ENCODE measurements at places on chromosomes 16 and 17. TPM values are rescaled to one million over a fixed set of nuclear protein-coding genes. Genes with fewer than 3 reads are reported as not detected.
A peak's percentile ranks its signal among the peaks of the same experiment; 100 is the strongest.

DNA sequence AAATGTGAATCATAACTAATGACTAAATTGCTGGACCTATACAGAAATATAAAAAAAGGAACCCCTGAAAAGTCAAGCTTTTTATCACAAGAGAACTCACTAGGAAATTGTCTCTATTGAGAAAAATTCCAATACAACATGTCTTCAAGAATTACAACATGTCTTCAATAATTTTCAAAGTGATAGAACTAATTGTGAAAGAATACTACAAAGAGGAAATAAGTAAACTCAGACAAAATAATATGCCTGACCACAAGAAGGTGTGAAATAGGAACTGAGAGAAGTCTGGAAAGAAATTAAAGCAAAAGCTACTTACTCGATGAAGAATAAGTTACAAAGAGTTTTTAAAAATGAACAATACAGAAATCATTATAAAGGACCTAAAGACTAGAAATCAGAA is 29.9 kb upstream of the OR1G1 start:
- DNase-seq: no peak

- DNase-seq: no peak
Observed at GRCh38 chr16:19757026-19757425, 39.0 kb downstream of the IQCK start.

- no peak for DNase-seq
Observed at GRCh38 chr16:12781777-12782176, 21.9 kb downstream of the CPPED1 start.

GRCh38 chr17:17613708-17614114 is 22.2 kb upstream of the PEMT start:
- peak; percentile 42 for DNase-seq

DNA sequence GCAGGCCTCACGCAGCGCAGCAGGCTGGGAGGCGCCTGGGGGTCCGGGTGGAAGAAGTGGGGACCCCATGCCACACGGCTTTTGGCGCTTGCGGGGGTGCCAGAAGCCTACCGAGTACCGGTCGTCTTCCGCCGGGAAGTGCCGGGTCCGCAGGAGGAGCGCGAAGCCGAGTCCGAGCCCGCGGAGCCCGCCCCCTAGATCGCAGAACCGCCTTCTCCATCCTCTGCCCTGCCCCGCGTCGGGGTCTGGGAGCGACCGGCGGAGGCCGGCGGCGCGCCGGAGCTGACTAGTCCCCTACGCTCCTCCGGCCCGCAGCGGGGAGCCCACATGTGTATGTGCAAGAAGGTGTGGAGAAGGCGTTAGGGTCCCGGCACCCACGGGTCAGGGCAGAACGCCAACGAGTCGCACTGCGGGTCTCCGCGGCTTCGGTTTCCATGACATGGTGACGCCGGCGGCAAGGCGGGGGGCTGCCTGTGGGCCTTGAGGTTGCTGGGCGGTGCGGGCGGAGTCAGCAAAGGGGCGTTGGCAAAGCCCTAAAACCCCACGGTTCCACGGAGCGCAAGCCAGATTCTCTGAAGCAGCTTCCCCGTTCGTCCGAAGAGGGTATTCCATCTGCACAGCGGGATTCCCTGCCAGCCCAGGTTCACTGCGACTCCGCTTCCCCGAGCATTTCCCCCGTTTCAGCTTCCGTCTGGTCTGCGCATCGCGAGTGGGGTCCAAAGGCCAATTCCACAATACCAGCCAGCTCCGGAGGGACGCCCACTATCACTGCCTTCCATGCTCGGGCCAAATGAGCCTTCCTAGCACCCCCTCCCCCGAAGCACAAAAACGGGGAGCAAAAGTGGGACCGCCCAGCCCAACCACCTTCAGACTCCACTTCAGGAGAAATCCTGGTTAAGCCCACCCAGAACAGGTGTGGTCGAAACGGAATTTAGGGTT is 2.3 kb upstream of the LHX1 start:
- no peak for DNase-seq

- DNase-seq: no peak
Observed at GRCh38 chr17:11871773-11872172, 125.5 kb downstream of the ZNF18 start.

DNA sequence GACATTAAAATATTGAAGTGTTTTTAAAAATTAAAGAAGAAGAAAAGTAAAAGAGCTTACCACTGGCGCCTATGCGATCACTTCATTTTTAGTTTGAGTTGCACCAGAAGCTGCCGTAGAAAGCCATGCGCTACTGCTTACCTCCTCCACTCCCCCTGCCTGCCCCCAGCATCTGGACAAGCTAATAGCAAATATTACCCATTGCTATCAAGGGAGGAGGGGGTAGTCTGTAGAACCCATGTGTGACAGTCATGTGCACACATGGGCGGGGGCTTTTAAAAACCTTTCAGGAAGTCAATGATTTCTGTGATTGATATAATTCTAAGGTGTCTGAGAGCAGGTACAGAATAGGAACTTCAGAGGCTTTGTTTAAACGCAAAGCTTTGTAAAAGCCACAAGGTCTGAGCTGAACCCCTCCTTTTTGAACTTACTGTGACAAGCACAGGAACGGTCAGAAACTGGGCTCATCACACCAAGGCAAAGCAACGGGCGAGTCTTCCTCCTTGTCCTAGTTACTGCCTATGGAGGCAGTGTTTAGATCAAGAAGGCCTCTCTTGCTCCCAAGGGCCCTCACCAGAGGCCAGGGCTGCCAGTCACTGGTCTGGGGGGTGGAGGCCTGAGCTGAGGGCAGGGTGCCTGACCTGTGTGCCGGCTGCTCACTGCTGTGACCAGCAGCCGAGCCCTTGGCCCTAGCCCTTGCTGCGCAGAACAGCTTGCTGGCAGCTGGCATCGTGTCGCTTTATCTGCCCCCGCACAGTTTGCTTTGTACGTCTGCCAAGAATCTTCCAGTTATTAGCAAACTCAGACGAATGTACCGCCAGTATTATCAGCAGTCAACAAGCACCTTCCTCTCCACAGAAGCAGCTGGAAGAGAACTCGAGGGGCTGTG is 15.0 kb downstream of the GINS2 start:
- no peak for DNase-seq

Gene WNK4
- 5.8 TPM for total RNA-seq

Gene KRTAP3-1
- not detected for total RNA-seq

Gene MT1G
- 2.9 TPM for total RNA-seq

Gene ATP2A1
- 2.7 TPM for total RNA-seq

DNA sequence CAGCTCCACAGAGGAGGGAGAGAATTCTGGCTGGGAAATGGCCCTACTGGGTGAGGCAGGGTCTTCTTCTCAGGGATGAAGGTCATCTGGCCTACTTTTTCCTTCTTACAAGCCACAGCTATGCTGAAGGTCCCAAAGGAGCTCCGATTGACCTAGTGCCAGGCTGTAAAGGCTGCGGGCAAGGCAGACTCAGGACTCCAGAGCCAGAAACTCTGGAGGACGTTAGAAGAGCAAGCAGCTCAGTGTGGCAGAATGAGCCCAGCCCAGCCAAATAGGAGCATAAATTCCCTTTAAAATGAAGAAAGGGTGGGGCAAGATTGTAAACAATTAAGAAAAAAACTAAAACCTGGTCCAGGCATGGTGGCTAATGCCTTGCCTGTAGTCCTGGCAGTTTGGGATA is 20.1 kb upstream of the CNOT1 start:
- no peak for DNase-seq

- DNase-seq: no peak
Observed at GRCh38 chr16:16857012-16857411, 478.1 kb downstream of the NPIPA7 start.

Gene ITGB3
- not detected for total RNA-seq

- no peak for DNase-seq
Observed at GRCh38 chr16:31404353-31405064, 11.4 kb downstream of the ITGAD start.

- no peak for DNase-seq
Observed at GRCh38 chr17:63991611-63992010, 6.5 kb upstream of the PRR29 start.

DNA sequence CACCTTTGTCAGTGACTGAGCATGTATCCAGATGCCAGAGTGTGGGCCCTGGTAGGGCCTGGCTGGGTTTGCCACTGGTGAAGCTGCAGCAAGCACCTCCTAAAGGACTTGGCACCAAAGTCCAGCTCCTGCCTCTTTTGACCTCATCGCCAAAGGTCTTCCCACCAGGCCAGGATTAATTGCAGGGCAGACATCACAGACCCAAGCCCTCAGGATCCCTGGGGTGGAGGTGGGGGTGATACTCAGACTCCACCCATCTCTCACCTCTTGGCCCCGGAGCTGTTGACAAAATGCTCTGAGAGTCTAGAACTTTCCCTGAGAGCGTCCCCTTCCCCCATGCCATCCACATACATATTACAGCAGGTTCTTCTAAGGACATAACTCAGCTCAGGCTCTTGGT is 4.6 kb downstream of the WNT3 start:
- no peak for DNase-seq
